Mammary epithelial cell (primary cell): ENCODE measurements at places on chromosomes 6 and 20. TPM values are rescaled to one million over a fixed set of nuclear protein-coding genes. Genes with fewer than 3 reads are reported as not detected.

Gene CLPSL2
- polyA plus RNA-seq = not detected

Gene APCDD1L
- polyA plus RNA-seq = 2.7 TPM

Gene FBXO5
- 14.4 TPM for polyA plus RNA-seq

Gene NFATC2
- polyA plus RNA-seq = 0.01 TPM

Gene MLIP
- polyA plus RNA-seq = not detected

Gene HLA-DMA
- 1.7 TPM for polyA plus RNA-seq

- no peak for DNase-seq
These were observed 4.6 kb upstream of the TGM2 start for GRCh38 chr20:38169636-38170193.

GRCh38 chr6:130934848-130935585, 107.8 kb downstream of the SMLR1 start:
- no peak for DNase-seq

DNA sequence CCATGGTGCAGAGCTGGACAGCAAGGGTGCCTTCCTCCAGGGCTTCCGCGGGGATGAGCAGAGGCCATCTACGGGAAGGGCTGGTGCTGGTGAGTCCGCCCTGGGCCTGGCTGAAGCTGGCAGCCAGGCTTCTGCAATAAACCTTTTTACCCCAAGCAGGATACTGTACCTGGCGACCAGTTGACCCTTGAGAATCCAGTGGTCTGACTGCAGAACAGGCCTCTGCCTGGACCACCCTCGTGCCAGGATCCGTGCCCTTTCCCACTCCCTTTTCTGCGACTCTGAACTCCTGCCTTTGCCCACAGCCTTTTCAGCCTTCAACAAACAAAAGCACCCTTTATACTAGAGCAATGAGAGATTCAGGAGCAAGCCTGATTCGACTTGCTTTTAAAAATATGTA, 18.9 kb downstream of the CDH26 start:
- DNase-seq = no peak

DNA sequence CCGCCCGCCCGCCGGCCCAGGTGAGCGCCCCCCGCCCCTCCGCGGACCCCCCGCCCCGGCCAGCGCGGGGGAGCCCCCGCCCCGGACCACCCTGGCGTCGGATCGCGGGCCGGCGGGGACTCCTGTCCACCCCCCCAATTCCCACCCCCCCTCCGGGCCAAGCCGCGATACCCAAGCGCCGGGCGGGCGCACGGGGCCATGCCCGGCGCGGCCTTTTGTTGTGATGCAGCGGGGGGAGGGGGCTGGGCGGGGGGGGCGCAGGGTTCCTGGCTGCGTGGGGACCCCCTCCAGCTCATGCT, 245 bp downstream of the SRC start:
- DNase-seq = no peak

- peak; percentile 84 for DNase-seq
These were observed 87.2 kb downstream of the FKBP5 start for GRCh38 chr6:35601331-35602132.

GRCh38 chr6:26607434-26608230, 10.9 kb downstream of the ABT1 start:
- peak; percentile 43 for DNase-seq

DNA sequence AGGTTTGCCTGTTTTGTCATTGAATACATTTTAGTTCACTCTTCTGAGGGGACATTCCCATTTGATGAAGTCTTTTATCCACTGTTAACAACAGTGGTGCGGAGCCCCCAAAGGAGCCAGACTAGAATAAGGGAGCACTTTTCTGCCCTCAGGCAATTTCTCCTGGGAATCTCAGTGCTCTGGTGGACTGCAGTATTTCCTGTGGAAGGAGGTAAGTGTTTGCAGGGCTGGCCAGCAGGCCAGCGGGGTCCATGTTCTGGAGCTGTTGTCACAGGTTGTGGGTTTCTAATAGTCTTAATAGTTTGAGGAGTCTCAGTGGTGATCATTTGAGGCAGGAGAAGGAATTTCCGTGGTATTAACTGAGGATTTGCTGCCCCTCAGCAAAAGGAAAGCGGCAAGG, 83.5 kb downstream of the ASXL1 start:
- DNase-seq = no peak

DNA sequence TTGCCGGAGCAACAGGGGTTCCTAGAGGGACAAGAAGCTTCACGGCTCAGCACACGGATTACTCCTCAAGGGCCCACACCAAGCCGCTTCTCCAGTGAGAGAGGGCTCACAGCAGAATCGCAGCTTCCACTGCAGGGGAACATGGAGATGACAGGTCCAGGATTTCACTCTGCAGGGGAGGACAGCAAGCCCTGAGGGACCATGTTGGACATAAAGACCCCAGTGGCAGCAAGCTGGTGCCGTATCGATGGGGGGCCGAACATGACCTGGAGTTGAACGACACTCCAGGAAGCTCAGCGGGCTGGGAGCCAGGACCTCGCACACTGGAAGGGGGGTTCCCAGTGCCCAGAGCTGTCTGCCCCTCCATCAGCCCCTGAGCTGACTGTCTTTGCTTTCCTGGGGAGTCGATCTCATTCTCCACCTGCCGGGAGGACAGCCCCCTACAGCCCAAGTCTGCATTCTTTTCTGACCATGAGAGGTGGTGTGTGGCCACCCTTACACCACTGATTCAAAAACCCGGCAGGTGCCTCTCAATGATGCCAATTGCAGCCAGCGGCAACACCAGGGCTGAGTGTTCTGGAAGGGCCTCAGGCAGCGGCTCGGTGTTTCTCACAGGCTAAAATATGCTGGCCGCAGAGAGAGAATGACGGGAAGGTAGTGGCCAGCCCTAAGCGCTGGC, 194.5 kb upstream of the CDH4 start:
- no peak for DNase-seq

DNA sequence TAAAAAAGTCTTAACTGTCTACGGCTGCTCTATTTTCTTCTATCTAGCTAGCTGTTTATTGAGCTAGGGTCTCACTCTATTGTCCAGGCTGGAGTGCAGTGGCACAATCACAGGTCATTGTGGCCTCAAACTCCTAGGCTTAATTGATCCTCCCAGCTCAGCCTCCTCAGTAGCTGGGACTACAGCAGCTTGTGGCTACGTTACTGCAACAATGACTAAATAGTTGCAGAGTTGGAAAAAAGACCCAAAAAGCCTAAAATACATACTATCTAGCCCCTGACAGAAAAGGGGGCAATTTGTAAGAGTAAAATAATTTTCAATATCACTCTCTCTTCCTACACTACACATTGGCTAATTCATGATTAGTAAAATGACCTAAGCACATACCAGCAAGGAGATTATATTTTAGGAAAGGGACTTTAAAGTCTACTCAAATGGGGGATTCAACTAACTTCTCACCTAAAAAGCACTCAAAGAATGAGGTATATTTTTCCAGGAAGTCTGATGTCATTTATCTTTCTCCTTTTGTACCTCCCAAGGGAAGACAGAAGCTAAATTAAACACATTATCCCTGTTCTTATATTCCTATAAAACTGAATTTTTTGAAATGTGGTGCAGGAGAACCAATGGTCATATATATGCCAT, 82.8 kb downstream of the ZMYND8 start:
- DNase-seq = no peak

DNA sequence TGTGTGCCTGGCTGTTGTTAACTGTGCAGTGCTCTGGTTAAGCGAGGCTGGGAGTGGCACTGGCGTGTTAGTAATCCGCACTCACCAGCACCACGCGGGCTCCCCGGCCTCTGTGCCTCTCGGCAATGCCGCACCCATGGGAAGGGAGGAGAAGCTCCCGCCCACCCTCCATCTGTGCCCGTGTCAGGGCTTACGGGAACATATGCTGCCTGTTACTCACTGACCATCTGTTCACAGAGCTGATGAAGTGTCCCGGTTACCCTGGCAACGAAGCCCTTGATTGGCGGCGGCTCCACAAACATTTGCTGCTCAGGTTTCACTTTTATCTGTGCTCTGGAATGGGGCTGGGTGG, 114.7 kb downstream of the PSMB1 start:
- DNase-seq = peak; percentile 100

DNA sequence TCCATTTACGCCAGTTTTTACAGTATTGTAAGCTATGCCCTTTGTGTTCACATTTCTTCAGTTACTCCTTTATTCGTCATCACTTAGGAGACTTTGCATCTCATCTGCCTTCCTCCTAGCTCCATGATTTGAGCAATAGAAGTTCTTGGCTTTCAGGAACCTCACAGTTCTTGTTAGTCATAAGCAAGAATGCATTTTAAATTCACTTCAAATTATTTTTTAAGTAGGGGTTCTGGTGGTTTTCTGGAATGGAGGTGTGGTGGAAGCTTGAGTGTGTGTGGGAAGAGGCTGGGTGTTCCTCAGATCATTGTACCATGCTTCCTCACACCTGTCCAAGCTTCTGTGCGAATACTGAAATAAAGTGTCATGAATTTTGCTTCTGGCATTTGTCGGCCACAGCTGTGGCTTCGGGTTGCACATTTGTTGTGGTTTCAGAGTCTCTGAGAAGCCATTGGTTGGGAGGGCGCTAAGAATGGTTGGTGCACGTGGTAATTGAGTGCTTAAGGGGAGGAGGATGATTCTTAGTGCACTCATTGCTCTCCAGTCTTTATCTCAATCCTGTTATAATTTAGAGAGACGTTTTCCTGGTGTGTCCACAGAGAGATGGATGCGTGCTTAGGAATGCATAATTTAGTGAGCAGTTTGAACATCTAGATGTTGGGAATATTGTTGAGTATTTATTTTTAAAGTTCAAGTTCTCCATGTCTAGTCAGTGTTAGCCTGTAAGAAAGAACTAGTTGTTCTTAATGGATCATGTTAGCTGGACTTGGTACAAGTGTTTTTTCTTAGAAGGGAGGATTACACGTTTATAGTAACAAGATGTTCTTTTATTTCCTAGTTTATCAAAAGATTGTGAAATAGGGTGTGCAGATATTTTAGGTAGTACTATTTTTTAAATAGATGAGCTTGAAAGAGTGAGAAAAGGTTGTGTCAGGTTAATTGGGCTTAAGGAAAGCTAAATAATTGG, 31.9 kb downstream of the FOXO3 start:
- DNase-seq = peak; percentile 85

- peak; percentile 77 for DNase-seq
These were observed 6.6 kb downstream of the GMPR start for GRCh38 chr6:16244869-16245451.

DNA sequence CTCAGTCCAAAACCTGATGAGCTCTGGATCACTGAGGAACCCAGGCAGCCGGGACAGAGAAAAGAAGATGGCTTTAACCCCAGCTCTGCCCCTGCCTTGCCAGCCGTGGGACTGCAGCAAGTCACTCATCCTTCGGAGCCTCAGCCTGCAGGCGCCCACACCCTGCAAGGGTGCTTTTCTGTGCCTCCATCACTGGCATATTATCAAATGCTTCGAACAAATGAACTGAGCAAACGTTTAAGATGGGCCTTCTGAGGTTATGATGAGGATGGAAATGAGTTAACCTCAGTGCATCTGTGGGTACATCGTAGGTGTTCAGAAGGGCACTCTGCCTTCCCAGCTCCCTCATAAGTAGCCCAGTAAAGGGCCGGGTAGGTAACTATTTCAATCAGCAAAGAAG, 79.0 kb downstream of the NFATC2 start:
- DNase-seq = no peak

DNA sequence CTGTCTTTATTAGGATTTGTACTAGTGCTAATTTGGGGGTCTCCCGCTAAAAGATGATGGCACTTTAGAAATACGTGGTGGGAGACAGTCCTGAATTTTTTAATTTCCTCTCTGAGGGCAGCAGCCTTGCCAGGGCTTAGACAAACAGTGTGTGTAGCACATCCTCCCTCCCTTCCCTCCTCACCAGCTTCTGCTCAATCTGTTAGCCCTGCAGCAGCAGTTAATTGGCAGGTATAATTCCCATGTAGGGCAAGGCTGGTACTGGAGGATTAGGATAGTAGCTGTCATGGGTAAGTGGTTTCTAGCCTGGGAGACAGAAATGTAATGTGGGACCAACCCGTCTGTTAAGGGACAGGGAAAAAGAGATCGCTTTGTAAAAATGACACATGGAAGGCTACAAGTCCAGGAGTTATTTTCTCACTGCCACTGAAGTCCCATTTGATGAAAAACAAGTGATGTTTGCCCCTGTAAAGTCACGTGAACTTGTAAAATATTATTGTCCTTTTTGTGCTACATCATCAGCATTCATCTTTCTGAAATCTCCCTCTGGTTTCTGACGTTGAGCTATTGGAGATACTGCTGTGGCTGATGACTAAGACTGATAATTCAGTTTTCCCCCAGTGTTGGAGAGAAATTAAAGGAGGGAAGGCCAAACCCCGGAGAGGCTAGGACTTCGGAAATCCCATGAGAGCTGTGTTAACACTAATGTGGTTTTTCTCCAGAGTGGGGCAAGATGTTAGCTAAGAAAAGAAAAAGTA, 40.6 kb downstream of the CTNNBL1 start:
- no peak for DNase-seq

DNA sequence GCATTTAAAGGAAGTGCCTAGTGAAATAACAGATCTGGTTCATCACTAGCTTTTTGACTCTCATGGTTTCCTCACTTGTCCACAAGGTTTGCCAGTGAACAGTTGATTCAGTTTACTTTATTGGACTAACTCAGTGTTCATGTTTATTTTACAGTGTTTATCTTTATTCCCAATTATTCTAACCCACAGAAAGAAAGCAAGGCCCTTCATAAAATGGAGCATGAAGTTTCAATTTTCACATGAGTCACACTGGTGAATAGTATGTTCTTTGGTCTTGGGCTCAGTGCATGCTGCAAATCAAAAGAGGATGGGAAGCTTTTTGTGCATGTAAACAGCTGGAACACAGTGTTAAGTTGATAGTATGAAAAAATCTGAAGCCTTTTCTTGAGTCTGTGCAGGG, 217.6 kb upstream of the HDDC2 start:
- DNase-seq = no peak

- DNase-seq = no peak
These were observed 13.8 kb upstream of the EEF1A1 start for GRCh38 chr6:73534628-73535027.

- DNase-seq = no peak
These were observed 1137.0 kb downstream of the HACE1 start for GRCh38 chr6:103722683-103723082.

DNA sequence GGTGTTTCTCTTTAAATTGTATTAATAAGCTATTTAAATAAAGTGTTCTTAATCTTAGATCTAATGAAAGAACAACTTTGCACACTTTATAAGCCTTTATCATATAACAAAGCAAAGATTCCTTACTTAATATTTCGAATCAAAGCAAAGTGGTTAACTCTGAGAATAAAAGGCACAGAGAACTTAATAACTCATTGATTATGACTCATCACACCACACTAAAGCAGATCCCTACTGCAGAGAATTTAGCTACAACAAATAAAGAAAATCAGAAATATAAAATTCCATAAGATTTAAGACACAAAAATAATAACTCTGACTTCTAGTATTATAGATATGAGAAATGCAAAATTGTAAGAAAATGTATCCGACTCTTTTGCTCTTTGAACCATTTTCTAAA, 135.6 kb upstream of the RUNX2 start:
- DNase-seq = no peak
